ENCODE measurements at places on chromosomes 1 and 21.

DNA sequence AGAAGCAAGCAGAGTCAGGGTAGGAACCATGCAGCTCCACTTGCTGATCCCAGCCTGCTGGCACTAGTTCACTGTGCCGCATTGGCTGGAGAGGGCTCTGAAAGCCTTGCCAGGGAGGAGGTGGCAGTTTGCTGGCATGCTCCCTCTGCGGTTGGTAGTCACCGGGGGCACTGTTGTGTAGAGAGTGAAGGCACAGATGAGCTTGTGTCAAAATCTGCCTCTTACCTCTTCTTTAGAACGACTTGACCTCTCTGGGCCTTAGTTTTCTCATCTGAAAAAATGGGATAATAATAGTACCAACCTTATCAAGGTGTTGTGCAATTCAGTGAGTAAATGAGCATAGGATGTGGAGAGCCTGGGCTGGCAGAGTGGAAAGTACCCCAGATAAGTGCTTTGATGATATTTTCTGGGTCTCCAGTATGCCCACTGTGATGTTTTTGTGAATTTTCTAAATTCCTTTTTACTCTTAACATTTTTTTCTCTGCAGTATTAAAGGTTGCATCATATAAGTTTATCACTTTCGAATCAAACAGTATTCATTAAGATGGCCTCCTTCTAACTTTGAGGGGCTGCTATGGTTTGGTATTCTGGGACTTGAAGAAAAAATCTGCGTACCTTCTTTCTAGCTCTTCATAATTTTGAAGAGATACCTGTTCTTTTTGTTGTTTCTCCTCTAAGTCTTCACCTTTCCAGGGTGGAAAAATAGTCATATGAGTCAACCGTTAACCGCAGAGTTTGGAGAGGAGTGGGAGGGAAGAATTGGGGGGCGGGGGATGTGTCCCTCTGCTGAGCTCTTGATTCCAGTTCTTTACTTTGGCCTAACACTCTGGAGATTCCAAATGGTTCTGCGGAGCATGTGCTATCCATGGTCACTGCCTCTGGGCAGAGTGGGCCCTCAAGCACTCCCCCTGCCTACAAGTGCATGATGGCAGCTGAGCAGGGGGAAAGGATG is 26.8 kb downstream of the SZRD1 start:
- DNase-seq, result no peak

DNA sequence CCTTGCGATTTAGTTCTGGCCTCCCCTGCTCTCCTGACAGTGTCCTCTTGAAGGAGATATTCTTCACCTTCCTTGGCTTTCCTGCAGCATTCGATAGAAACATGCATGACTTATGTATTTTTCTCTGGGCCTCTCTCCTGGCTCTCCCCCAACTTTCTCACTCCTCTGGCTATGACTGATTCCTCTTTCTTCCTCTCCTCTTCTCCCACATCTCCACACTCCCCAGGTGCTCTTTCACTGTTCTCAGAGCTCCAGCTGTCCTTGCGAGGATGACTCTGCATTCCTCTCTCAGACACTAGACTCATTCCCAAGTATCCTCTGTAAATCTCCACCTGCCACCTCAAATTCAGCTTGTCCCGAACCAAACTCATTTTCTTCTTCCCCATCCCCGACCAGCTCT is 18.0 kb downstream of the LRRC42 start:
- DNase-seq, result no peak

DNA sequence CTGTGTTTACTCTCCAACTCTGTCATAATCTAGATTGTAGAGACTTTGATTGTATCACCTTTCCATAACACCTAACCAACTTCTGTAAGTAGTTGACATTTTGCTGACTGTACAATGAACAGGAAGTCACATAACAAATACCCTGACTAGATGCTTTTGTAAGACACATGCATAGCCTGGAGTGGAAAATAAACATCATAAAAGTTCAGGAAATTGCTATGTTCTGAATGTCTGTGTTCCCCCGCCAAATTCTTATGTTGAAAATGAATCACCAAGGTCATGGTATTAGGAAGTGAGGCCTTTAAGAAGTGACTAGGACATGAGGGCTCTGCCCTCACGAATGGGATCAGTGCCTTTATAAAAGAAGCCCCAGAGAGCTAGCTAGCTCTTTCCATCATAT is 40.4 kb upstream of the ZSWIM5 start:
- no peak for DNase-seq

GRCh38 chr1:154446292-154446691 is 41.1 kb downstream of the IL6R start:
- no peak for DNase-seq

DNA sequence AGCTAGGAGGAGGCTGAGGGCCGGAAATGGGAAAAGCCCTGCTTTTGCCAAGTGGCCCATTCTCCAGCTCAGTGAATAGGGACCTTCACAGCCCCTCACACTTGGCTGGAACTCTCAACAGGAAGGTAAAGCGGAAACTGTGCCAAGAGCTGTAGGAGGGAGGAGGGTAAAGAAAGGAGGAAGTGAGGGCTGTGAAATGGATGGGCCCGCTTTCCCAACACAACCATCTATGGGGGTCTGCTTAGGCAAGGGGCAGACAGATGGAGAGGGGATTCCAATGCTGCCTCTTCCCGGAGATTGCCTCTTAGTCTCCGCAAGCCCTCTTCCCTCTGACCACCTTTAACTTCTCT is 5.2 kb downstream of the INKA2 start:
- DNase-seq, result no peak

GRCh38 chr1:100387209-100387608 is 34.9 kb downstream of the CDC14A start:
- no peak for DNase-seq

DNA sequence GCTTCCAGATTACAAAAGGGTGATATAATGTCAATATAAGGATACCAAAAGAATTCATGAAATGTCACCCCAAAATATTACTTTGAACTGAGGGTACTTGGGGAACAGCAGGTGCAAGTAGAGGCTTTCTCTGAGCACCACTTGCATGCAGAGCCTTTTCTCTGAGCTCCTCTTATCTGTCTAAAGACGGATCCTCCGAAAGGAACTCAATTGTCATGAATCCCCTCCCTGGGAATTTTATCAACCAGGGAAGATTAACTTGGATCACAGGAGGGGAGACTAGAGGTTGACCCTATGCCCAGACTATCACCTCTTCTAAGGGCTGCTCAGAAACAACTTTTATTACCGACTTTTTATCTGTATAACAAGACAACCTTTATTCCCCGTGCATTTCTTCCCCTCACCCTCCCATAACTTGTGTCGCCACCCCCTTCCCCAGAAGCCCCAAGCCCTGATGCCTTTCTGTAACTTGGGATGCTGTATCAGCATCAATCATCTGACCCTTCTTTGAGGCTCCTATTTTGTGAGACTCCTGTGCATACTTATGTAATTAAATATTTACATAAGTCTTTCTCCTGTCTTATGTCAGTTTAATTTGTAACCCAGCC is 94.1 kb downstream of the CACHD1 start:
- DNase-seq, result no peak

- no peak for DNase-seq
Observed at GRCh38 chr1:114082304-114082630, 71.4 kb downstream of the SYT6 start.

- no peak for DNase-seq
Observed at GRCh38 chr1:84505493-84506001, 639 bp upstream of the SPATA1 start.

DNA sequence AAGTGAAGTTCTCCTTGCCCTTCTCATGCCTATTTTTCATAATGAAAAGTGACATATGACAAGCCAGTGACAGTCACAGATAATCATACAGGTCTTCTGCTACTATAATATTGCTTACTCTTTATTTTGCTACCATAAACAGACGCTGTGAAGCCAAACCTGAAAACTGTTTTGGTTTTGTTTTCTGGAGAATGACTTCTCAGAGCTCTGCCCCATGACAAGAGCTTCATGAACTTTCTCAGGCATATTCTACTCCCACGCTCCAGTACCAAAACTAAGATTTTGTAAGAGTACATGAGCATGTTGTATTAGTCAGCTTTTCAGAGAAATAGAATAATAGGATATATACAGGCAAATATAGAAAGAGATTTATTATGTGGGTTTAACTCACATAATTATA is 64.3 kb upstream of the VTCN1 start:
- DNase-seq, result no peak

DNA sequence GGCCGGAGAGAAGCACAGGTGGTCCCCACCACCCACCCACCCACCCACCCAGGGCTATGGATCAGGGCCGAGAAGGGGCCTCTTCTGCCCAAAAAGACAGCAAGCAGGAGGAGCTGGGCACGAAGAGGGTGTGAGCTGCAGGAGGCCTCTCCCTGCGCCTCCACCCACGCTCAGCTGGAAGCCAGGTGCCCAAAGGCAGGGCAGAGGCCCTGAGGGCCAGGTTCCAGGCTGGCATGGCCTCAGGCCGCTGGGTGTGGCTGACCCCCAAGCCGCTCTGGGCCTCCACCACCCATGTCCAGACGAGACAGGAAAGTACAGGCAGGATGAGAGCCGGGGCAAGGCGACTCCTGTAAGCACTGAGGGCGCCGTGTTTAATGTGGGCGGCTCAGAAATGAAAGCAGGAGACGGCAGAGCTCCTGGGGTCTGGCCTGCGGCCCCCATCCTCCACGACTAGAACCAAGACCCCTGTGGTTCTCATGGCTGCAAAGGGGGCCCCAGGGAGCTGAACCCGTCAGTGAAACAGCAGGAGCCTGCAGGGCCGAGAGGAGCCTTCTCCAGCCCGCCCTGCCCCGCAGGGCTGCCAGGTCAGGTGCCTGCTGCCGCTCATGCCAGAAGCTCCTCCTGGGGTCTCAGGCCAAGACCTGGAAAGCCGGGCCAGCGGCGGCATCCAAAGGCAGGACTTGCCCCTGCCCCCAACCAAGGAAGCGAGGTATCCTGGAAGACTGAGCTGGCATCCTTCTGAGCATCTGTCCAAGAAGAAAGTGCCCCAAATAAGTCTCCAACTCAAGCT is 56.0 kb downstream of the MEGF6 start:
- no peak for DNase-seq

DNA sequence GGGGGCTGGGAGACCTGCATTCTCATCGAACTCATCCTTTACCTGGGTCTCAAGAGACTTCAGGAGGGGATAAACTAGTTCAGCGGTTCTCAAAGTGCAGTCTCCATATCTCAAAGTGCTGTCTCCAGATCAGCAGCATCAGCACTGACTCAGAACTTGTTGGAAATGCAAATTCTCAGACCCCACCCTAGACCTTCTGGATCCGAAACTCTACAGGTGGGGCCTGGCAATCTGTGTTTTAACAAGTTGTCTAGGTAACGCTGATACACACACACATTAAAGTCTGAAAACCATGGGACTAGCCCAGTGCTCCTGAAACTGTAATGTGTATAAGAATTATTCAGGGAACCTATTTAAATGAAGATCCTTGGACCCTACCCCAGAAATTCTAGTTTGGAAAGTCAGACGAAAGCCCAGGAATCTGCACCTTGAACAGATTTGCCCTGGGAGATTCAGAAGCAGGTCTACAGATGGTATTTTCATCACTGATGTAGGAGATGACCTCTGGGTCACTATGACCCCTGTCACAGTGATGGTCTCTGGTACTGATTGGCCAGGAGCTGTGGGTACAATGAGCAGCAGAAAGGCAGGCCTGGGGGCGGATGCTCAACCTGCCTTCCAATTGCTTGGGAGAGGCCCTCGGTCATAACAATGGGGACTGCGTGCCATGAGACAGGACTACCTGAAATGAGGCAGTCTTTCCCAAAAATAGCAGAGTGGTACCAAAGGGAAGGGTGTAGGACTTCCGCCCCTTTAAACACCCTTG is 127.2 kb downstream of the FAM78B start:
- DNase-seq, result no peak

GRCh38 chr1:86858524-86859261 is 55.2 kb downstream of the SELENOF start:
- DNase-seq, result no peak

DNA sequence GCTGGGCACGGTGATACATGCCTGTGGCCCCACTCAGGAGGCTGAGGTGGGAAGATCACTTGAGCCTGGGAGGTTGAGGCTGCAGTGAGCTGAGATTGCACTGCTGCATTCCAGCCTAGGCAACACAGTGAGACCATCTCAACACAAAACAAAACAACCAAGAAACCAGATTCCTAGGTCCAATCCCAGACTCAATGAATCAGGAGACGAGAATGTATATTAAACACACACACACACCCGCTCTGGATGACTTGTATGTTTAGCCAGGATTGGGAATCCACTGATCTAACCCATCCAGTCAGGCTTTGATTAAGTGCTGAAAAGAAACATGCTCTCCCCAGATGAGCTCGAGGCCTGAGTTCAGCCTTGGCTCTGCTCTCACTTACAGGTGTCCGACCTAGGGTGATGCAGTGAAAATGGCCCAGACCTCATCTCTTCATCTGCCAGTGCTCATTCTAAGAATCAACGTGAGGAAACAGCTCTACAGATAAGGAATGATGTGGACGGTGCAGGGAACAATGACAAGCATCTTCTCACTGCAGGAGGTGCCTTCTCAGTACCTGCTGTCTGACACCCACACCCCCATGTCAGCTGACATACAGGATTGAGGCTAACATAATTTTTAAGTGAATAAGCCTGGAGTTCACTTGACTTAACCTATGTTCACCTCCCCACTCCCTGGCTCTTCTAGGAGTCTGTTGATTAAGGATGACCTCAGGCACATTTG is 15.3 kb upstream of the SRSF4 start:
- DNase-seq, result no peak

- DNase-seq, result no peak
Observed at GRCh38 chr1:33296082-33296458, 24.8 kb downstream of the A3GALT2 start.

GRCh38 chr1:193079187-193079586 is 19.8 kb downstream of the RO60 start:
- DNase-seq, result no peak

GRCh38 chr1:48978413-48978812 is 201.7 kb upstream of the BEND5 start:
- no peak for DNase-seq

DNA sequence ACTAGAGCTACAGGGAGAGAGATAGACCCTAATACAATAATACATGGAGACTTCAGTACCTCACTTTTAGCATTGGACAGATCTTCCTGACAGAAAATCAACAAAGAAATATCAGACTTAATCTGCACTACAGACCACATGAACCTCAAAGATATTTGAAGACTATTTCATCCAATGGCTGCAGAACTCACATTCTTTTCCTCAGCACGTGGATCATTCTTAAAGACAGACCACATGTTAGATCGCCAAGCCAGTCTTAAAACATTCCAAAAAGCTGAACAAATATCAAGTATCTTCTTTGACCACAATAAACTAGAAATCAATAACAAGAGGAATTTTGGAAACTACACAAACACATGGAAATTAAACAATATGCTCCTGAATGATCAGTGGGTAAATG is 576.0 kb downstream of the KIF26B start:
- no peak for DNase-seq

DNA sequence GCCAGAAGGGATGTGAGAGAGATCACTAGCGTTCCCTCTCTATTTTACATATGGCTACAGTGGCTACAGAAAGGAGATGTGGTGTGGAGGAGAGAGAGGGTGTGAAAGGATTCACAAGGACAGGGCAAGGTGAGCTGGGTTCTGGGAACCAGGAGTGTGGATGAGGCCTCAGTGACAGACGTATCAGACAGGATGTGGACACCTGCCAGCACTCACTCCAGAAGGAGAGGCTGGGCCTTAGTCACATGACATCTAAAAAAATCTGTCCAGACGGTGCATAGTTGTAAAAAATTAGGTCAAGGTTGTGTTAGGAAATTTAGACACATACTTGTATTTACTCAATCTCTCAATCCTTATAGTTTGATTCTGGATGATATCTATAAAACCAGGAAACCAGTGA is 10.6 kb downstream of the TRIM67 start:
- no peak for DNase-seq

GRCh38 chr21:39182484-39183271 is 573 bp downstream of the PSMG1 start:
- no peak for DNase-seq

GRCh38 chr1:21469581-21469980 is 29.6 kb downstream of the NBPF3 start:
- DNase-seq, result no peak

- no peak for DNase-seq
Observed at GRCh38 chr1:210882414-210883221, 251.3 kb downstream of the KCNH1 start.
